ENCODE measurements at places on chromosomes 13 and 19.

DNA sequence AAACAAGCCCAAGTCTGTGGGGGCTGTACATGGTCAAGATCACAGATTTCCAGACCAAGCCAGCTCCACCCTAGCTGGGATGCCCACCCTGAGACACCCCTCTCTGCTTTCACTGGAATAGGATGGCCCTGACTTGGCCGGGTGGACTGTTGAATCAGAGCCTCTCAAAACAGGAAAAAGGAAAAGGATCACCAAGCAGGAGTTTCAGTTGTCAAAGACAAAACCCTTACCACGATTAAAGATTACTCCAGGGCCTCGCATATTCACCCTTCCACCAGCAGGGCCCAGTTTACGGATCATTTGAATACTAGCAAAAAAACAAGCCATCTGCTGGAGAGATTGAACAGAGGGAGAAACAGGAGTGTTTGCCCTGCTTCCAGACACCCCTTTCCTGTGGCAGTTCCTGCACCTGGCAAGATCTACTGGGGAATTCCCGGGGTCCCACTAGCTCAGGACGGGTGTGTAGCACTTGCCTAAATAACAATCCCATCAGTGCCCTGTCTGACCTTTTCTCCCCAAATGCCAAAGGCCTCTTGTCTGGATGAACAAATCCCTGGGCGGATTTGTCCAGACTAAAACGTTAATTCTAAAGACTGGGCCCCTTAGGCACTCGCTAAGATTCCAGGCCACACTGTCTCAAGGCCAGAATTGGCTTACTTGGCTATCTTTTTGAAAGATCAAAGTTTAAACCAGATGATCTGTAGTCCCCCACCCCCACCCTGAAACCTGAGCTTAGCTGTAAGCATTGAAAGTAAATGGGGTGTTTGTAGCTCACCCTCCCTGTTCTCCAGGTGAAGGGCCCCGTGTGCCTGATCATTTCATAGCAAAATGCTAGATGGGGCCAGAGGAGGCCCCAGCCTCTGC, 38.4 kb downstream of the ACTN4 start:
- DNase-seq: no peak

DNA sequence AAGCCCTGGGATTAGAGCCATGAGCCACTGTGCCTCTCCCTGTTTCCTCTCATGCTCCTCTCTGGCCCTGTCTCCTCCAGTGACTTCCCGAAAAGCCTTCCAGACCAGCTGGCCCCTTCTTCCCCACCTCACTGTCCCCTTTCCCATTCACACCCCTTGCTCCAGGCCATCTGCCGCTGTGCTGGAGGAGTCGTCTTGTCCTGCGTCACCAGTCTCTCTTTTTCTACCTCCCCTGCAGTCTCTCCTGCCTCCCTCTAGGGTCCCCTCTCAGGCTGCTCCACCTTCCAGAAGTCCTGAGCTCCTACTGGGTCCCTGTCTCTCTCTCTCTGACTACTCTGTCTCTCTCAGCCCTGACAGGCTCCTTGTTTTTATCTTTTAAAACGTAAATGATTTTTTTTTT, 5.3 kb upstream of the FFAR1 start:
- no peak for DNase-seq

- peak; percentile 12 for DNase-seq
Measured at GRCh38 chr13:49935171-49936074, 717 bp downstream of the SPRYD7 start.

- no peak for DNase-seq
Measured at GRCh38 chr13:113448545-113448884, 4.8 kb downstream of the ADPRHL1 start.

GRCh38 chr13:52848455-52849195, at the start of gene PCDH8:
PCDH8 (minus strand) TSS chr13:52848640; CDS start chr13:52848436, 204 bp downstream.
- no peak for DNase-seq

- no peak for DNase-seq
Measured at GRCh38 chr13:84741253-84741652, 859.0 kb upstream of the SLITRK1 start.

DNA sequence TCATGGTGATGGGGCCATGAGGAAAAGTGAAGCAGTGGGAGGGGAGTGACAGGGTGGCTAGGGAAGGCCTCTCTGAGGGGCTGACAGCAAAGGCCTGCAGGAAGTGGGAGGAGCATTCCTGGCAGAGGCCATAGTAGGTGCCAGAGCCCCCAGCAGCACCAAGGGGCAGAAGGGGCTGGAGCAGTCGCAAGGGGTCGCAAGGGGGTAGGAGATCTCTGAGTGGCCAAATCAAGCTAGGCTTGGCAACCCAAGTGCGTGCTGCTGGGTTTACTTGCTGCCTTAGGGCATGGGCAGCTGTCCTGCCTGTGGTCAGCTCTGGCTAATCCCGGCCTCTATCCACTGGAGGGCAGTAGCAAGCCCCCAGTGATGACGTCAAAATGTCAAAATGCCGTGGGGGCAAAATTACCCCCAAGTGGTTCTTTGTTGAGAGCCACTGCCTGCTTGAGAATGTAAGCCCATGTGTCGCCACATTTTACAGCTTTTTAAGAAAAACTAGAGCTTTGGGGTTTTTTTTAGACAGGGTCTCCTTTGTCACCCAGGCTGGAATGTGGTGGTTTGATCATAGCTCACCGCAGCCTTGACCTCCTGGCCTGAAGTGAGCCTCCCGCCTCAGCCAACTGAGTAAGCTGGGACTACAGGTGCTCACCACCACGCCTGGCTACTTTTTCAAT, 11.8 kb downstream of the CCDC97 start:
- no peak for DNase-seq

DNA sequence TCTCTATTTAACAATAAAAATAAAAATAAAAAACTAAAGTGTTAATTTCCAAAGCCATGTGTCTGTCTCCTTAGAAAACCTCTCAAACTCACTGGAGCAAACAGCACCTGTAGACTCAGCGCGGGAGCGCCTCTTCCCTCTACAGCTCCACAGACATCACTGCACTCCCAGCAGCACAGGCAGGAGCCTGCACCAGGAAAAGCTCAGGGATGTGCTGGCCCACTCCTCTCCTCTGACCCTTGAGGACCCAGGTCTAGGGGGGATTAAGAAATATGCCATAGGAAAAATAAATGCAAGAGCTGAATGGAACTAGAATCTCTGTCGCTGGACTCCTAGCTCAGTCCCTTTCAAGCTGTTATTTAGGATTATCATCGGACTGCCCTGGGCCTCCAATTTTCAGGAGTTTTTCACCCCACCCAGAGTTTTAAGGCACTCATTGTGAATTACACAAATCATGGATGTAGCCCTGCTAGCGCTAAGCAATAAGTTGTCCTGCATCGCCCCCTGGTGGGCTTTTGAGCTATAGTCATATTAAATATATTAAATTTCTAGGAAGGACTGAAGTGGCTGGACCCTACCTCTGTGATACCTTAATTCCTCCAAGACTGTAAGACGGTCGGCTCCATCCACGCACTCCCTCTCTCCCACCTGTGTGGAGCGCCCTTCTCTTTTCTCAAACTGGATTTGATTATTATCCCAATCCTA, 333.9 kb downstream of the UQCRFS1 start:
- peak; percentile 25 for DNase-seq

DNA sequence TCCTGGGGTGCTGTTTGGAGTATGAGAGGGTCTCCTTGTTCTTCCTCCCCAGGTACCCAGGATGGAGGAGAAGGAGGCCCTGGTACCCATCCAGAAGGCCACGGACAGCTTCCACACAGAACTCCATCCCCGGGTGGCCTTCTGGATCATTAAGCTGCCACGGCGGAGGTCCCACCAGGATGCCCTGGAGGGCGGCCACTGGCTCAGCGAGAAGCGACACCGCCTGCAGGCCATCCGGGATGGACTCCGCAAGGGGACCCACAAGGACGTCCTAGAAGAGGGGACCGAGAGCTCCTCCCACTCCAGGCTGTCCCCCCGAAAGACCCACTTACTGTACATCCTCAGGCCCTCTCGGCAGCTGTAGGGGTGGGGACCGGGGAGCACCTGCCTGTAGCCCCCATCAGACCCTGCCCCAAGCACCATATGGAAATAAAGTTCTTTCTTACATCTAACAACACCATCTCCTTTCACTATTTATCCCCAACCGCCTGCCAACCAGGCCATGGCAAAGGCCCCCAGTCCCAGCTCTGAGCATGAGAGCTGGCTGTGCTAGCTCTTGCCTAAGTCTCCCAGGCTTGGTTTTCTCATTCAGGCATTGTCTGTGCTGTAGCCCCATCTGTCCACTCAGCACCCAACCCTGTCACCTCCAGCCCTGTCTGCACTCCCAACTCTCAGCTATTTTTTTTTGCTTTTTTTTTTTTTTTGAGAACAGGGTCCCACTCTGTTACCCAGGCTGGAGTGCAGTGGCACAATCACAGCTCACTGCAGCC, 11.2 kb downstream of the DKKL1 start:
- DNase-seq: no peak

DNA sequence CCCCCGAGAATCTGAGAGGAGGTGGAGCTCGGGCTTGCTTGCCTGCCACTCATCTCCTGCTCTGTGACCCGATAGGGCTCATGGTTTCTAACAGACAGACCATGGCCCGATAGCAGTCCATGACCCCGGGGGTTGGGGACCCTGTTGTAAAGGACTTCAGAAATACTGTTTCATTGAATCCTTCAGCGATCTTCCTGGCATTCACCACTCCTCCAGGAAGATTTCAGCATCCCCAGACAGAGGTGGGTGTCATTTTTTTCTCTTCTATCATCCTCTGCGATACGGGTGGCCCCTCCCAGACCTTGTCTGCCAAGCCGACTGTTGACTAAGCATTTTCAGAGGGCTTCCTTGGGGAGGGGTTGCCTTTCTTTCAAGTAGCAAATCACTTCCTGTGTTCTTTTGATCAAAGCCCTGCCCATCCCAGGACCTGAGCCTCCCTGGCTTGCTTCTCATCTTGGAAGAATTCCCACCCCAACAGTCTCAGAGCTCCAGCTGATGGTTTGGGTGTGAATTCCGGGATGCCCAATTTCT, 1.7 kb downstream of the MYO1F start:
- DNase-seq: peak; percentile 30

- no peak for DNase-seq
Measured at GRCh38 chr13:60143775-60144174, 20.0 kb downstream of the DIAPH3 start.

GRCh38 chr13:33348366-33348765, 62.8 kb upstream of the STARD13 start:
- DNase-seq: no peak
